NCI-H1417 (cell line): ENCODE measurements at places on chromosomes 4 and X.
A peak's percentile ranks its signal among the peaks of the same experiment; 100 is the strongest.

GRCh38 chr4:139568206-139568955 lies 12.4 kb upstream of the SETD7 start:
- no peak for DNase-seq

- no peak for DNase-seq
Observed at GRCh38 chrX:133699023-133699728, 283.9 kb upstream of the GPC4 start.

DNA sequence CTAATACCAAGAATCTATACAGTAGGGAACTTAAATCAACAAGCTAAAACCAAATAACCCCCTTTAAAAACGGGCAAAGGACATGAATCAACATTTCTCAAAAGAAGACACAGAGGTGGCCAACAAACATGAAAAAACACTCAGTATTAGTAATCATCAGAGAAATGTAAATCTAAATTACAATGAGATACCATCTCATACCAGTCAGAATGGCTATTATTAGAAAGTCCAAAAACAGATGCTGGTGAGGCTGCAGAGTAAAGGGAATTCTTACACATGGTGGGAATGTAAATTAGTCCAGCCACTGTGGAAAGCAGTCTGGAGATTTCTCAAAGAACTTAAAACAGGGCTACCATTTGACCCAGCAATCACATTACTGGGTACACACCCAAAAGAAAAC lies 167.8 kb downstream of the PACRGL start:
- no peak for DNase-seq

DNA sequence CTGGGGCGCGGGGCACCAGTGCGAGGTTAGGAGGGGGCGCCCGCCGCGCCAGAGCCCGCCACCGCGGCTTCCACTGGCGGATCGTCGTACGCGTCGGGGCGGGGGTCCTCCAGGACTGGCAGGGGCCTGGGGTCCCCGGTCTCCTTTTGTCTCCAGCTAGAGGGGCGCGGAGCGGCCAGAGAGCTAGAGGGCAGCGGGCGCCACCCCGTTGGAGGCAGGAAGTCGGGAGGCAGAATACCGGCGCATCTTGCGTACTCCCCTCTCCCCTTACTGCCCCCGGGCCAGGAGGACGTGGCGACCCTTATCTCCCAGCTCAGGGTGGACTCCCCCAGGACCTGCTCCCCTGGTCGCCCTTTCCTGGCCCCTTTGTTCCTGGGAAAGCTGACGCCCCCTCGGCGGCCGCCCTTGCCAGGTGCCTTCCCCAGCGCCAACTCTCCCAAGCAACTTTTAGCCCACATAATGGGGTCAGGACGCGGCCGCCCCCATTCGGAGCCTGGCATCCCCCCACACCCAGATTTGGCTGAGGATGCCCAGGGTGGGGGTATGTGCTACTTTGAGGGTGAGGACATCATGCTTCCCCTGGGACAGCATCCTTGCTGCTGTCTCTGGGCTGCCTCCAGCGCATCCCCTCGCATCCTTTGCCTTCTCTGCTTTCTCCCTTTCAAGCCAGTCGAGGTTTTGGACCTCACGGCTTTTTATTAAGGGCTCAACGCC lies 933 bp downstream of the CNKSR2 start:
- DNase-seq, result peak; percentile 74
